ENCODE measurements at places on chromosomes 3 and 15. TPM values are rescaled to one million over a fixed set of nuclear protein-coding genes. Genes with fewer than 3 reads are reported as not detected.

SLC6A20 gene
- total RNA-seq: not detected

ASB14 gene
- total RNA-seq: not detected

LTK gene
- total RNA-seq: 1.2 TPM

SLCO3A1 gene
- 2.5 TPM for total RNA-seq

CAPN3 gene
- total RNA-seq: 0.35 TPM

ENTPD3 gene
- not detected for total RNA-seq

APH1B gene
- 17.0 TPM for total RNA-seq

PLA2G4E gene
- total RNA-seq: not detected

ST8SIA2 gene
- not detected for total RNA-seq

ACAD9 gene
- total RNA-seq: 39.7 TPM

ATP1B3 gene
- 62.8 TPM for total RNA-seq

SEMA3F gene
- total RNA-seq: 7.8 TPM

CYP1A2 gene
- not detected for total RNA-seq

ANKDD1A gene
- 1.7 TPM for total RNA-seq

TSPAN3 gene
- 175 TPM for total RNA-seq

COL6A5 gene
- not detected for total RNA-seq

PPP1R14D gene
- not detected for total RNA-seq

SNURF gene
- total RNA-seq: 2.9 TPM

GOLGA6L7 gene
- not detected for total RNA-seq

SLC28A2 gene
- not detected for total RNA-seq

MYH15 gene
- total RNA-seq: not detected

SLC38A3 gene
- not detected for total RNA-seq

MITF gene
- 25.4 TPM for total RNA-seq

ALDH1A2 gene
- 2.6 TPM for total RNA-seq

ALDH1A3 gene
- 23.4 TPM for total RNA-seq

CRTAP gene
- total RNA-seq: 251 TPM

ZKSCAN7 gene
- 4.9 TPM for total RNA-seq

ALDH1L1 gene
- 2.9 TPM for total RNA-seq

TERC gene
- 343 TPM for total RNA-seq

NEK10 gene
- total RNA-seq: 6.7 TPM

ATP13A4 gene
- total RNA-seq: not detected

CIP2A gene
- 22.2 TPM for total RNA-seq

ADGRG7 gene
- total RNA-seq: not detected

GOLGA6A gene
- total RNA-seq: not detected

SLITRK3 gene
- total RNA-seq: not detected

PLD1 gene
- 8.0 TPM for total RNA-seq

HEXA gene
- total RNA-seq: 98.6 TPM

CRYGS gene
- not detected for total RNA-seq

SHISA5 gene
- total RNA-seq: 235 TPM

All from myometrial cell (primary cell).